ENCODE measurements at places on chromosomes 6 and 20. TPM values are rescaled to one million over a fixed set of nuclear protein-coding genes. Genes with fewer than 3 reads are reported as not detected.

The SMLR1 gene
- total RNA-seq = not detected

The HCK gene
- total RNA-seq = 5.9 TPM

The PRICKLE4 gene
- 2.2 TPM for total RNA-seq

The LCA5 gene
- total RNA-seq = 11.9 TPM

The FBXO5 gene
- total RNA-seq = 2.7 TPM

The ULBP2 gene
- total RNA-seq = 2.5 TPM

The VPS16 gene
- 54.7 TPM for total RNA-seq

The NRN1 gene
- total RNA-seq = 181 TPM

The TSBP1 gene
- not detected for total RNA-seq

The KHDRBS2 gene
- 35.6 TPM for total RNA-seq

The GABRR1 gene
- not detected for total RNA-seq

The FOXC1 gene
- 8.3 TPM for total RNA-seq

The STXBP5 gene
- 107 TPM for total RNA-seq

The GPX5 gene
- not detected for total RNA-seq

The BHLHE23 gene
- total RNA-seq = not detected

The DYNLT2 gene
- 2.2 TPM for total RNA-seq

The MPIG6B gene
- 0.46 TPM for total RNA-seq

The MCHR2 gene
- total RNA-seq = 11.2 TPM

The GSTA2 gene
- total RNA-seq = not detected
